ENCODE measurements at places on chromosomes 16 and 17.

DNA sequence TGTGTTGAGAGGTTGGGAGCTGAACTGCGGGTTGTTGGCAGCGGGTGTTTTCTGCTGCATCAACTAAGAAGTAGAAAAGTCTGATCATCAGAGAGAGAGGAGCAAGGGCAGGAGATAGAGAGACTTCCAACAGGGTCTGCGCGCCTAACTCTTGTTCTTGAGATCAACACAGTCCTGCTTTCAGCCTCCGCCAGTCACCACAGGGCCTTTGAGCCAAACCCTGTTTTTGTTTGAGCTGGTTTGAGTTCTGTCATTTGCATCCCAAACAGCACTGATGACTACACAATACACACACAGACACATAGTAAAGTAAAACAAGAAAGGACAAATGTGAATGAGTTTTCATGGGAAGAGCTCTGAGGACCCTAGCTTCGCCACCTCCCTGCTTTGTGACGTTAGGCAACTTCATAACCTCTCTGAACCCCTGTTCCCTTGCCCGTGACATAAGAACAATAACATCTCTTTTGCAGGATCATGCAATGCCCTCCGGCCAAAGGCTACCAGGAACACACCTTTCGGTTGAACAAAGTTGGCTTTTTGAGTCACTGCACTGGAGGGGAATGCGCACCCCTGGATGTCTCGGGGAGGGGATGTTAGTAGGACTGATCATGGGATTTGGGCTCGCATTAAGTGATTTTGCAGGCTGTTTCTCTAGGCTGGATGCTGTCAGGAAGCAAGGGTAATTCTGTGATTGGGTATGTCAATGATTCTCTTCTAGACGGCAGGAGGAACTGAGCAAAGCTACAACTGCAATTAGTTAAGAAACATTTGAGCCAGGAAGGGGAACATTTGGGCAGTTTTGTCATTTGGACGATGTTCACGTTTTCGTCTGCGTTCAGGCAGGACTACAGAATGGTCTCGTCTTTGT is 92.3 kb downstream of the C16orf78 start:
- no peak for DNase-seq

GRCh38 chr17:68785565-68786486 is 169.4 kb downstream of the ABCA8 start:
- no peak for DNase-seq

DNA sequence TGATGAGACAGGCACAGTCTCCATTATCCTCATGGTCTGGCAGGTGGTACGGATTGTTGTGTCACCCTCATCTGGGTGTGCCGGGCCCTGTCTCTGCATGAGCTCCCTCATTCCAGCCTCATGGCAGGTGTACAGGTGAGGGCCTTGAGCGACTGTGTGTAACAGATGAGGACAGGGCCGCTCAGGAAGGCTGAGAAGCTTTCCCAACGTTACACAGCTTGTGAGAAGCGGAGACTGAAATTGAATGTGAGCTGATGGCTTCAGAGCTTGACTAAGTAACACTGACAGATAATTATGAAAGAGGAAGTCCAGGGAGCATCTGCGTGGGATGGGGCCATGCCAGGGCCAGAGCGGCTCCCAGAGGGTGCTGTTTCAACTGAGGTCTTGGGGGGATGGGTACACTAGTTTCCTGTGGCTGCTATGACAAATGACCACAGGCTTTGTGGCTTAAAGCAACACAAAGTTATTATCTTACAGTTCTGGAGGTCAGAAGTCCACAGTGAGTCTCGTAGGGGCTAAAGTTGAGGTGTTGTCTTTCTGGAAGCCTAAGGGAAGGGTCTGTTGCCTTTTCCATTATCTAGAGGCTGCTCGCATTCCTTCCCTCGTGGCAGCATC is 36.7 kb downstream of the CMIP start:
- no peak for DNase-seq

DNA sequence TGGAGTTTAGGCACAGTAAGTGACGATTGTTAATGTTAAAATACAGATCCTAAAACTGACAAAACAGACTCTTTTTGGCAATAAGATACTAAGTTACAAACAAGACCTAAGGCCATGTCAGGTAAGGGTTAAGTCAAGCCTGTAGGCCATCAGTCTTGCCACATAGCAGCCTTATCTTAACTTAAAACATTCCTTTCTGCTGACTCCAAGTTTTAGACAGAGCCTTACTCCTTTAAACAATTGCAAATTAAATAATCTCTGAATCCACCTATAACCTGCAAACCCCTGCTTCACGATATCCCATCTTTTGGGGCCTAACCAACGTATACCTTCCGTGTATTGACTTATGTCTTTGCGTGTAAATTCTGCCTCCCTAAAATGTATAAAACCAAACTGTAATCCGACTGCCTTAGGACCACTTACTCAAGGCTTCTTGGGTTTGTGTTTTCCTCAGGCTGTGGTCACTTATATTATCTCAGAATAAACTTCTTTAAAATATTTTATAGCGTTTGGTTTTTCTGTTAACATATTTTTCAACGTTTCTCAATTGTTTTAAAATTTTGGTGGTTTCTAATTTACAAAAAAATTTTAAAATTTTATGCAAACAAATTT is 64.4 kb downstream of the EFCAB5 start:
- DNase-seq = no peak

- DNase-seq = no peak
Observed at GRCh38 chr17:49241692-49242397, 11.3 kb upstream of the PHOSPHO1 start.

DNA sequence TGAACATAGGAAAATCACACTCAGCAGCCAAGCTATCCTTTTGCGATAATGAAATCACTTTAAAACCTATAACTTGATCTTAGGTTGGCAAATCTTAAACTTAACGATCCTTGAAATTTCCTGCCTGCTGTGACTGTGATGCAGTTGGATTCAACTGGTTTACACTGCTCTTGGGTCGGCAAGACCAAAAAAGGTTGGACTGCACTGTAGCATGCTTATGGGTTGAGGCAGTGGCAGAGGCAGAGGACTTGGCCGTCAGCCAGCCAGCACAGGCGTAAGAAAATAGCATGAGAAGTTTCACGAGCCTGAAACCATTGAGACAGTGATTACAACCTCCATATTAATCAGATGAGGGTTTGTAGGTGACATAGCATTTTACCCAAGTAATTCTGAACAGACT is 21.4 kb downstream of the WSB1 start:
- peak; percentile 78 for DNase-seq

DNA sequence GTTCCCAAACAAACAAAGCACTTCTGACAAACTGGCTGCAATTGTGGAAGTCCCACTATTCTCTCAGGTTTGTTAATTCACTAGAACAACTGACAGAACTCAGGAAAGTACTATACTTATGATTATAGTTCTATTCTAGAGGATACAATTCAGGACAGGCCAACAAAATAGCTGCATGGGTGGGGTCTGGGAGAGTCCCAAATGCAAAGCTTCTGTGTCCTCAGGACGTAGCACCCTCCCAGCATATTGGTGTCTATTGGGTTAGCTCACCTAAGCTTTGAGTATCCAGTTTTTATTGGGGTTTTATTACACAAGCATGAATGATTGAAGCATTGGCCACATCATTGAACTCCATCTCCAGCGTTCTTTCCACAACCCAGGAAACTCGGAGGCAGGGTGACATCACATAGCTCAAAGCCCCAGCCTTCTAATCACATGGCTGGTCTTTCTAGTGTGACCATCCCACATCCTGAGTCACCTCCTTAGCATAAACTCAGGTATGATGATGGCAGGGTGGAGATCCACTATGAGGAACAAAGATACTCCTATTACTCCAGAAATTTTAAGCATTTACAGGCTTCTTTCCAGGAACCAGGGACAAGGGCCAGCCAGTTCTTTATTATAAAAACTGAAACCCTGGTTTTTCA is 43.9 kb upstream of the CCNF start:
- DNase-seq = peak; percentile 16

DNA sequence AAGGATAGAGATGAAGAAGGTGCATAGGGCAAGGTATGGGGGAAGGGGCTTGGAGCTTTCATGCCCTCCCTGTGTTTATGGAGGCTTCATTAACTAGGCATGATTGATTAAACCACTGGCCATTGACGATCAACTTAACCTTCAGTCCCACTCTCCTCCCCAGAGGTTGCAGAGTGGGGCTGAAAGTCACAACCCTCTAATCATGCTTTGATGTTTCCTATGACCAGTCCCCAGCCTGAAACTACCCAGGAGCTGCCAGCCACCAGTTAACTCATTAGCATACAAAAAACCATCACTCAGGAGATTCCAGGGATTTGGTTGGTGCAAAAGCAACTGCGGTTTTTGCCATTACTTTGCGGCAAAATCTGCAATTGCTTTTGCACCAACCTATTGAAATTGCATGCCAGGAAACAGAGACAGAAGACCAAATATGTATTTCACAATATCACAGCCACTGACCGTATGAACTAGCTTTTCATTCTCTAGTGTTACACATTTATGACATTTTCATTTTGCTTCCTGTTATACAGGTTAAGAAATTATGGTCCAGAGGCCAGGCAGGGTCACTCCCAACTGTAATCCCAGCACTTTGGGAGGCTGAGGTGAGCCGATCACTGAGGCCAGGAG is 5.4 kb downstream of the GFOD2 start:
- no peak for DNase-seq

GRCh38 chr17:29789196-29790170 is 140.5 kb downstream of the SSH2 start:
- DNase-seq = no peak

DNA sequence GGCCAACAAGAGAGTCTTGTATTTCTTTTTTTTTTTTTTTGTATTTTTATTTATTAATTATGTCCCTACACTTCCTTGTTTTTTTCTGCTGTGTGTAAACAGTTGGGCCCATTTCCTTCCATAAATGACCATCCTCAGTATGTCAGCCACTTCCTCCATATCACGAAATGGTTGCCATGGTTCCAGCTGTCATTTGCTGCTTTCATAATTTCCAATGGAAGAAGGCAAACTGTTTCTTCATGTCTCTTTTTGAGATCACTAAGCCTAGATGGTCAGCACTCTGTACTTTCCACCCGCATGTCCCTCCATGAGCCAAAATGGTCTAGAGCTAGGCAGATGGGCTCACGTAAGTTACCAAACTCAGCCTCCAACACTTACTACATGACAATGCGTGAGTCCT is 133.5 kb upstream of the FOXF1 start:
- no peak for DNase-seq

- DNase-seq = no peak
Observed at GRCh38 chr16:62254847-62255246, 218.6 kb upstream of the CDH8 start.

- no peak for DNase-seq
Observed at GRCh38 chr16:19909750-19910322, 25.2 kb upstream of the GPRC5B start.

DNA sequence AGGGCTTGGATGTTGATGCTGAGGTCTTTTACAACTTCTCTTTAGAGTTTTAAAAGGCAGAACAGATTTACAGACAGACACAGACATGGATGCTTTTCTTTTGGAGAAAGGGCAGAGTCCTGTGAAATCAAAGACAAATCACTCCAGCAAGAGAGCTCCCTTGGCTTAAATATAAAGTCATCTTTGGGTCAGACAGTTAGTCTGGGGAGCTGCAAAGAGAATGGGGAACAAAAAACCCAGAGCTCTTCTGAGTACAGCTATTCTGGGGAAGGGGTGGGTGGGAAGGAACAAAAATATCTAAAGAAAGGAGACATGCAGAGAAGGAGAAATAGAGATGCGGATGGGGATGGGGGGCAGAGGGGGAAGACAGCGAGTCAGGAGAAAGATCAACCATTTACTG is 266.6 kb downstream of the XYLT1 start:
- DNase-seq = no peak

- no peak for DNase-seq
Observed at GRCh38 chr16:27199736-27200135, 3.6 kb upstream of the KDM8 start.

- no peak for DNase-seq
Observed at GRCh38 chr16:17440131-17440530, 30.6 kb downstream of the XYLT1 start.

GRCh38 chr17:34171245-34171818 is 83.8 kb upstream of the CCL2 start:
- peak; percentile 62 for DNase-seq

GRCh38 chr17:17535957-17536356 is 39.8 kb upstream of the RASD1 start:
- DNase-seq = peak; percentile 71

DNA sequence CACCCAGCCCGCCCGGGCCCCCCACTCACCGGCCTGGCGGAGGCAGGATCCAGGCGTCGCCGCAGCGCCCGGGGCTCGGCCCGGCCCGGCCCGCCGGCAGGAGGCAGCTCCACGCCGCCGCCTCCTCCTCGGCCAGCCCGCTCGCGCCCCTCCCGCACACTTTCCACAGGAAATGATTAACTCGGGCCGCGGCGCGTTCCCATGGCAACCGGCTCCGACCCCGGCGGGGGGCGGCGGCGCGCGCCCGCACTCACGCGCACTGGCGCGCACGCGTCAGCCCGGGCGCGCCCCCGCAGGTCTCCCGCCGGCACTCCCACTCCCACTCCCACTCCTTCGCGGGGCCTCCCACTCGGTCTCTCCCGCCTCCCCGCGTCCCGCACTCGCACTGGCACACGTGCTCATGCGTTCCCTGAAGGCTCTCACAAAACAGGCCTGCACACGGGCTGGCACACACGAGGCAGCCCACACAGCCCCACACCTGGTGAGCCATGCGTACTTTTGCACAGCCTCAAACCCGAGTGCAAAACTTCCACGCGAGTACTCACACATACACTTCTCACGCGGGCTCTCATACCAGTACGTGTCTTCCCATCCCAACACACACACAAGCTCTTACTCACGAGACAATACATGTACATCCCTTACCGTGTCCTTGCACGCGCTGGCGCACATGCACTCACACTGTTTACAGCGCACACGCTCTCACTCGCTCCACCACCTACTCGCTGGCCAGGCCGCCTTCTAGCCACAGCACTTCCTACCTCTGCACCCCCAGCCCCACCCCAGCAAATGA is at the start of gene KIFC3:
TSS of gene KIFC3 (minus strand) at position 151 of the 793 bp plus-strand sequence. CDS start 4,248 bp downstream, outside the sequence.
- DNase-seq = peak; percentile 90

- DNase-seq = peak; percentile 58
Observed at GRCh38 chr17:9360677-9361081, 214.9 kb downstream of the STX8 start.

- DNase-seq = peak; percentile 85
Observed at GRCh38 chr17:13429201-13429600, 172.5 kb downstream of the HS3ST3A1 start.

DNA sequence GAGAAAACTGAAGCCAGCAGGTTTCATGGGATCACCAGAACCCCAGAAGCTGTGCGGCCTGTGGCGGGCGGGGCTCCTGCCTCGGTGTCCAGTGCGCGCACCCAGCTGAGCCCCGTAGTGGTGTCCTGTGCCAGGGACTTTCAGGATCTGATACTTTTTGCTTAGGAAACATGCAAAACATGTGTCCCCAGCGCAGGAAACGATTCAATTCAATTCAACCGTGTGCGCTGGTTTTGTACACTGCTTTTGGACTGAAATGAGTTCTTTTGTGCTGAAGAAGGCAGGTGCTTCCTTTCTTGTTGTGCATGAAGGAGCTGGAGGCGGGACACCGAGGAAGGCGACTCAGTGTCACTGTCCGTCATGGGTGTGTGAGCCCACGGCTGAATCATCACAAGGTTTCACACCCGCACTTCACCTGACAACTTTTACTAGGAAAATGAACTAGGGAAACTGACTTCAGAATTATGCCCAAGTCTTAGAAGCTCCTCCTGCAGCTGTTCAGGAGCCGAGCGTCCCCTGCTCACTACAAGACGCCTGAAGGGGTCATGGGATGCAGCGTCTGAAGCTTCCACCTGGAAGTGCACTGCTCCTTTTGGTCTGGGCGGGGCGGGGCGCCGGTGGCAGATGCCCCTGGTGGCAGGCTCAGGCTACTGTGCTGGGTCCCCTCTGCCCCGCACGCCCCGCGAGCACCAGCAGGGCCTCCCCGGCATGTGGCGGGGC is 31.4 kb upstream of the ZNF750 start:
- no peak for DNase-seq

Data from AG08396 (cell line).